ENCODE measurements at places on chromosomes 7 and 10.

DNA sequence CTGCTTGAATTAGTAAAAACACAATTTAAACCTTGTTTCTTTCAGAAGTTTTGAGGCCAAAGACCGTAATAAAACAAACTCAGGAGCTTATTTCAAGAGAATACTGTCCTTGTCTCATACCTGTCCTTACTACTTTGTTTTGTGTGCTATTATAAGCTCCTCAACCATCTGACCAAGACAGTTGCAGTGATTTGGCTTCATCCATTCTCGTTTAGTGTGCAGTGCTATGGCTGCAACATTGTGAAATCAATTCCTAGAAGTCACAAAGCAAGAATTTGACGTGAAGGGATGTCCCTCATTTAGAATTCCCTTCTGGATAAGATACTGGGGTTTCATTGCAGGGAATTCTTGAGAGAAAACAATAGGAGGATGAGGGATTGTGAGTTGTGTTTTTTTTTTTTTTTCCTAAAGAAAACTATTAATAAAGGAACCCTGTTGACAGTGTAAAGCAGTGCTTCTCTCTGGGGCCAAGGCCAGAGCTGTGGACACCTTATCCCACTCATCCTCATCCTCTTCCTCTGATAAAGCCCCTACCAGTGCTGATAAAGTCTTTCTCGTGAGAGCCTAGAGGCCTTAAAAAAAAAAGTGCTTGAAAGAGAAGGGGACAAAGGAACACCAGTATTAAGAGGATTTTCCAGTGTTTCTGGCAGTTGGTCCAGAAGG is at the start of gene OIT3:
TSS of gene OIT3 (plus strand) at position 604 of the 663 bp plus-strand sequence. CDS start 60 bp downstream, outside the sequence.
- DNase-seq = no peak

GRCh38 chr10:118835682-118836326 is 81.0 kb upstream of the CACUL1 start:
- no peak for DNase-seq

- DNase-seq = no peak
These were observed 117.5 kb upstream of the LRRN3 start for GRCh38 chr7:110973196-110973990.

DNA sequence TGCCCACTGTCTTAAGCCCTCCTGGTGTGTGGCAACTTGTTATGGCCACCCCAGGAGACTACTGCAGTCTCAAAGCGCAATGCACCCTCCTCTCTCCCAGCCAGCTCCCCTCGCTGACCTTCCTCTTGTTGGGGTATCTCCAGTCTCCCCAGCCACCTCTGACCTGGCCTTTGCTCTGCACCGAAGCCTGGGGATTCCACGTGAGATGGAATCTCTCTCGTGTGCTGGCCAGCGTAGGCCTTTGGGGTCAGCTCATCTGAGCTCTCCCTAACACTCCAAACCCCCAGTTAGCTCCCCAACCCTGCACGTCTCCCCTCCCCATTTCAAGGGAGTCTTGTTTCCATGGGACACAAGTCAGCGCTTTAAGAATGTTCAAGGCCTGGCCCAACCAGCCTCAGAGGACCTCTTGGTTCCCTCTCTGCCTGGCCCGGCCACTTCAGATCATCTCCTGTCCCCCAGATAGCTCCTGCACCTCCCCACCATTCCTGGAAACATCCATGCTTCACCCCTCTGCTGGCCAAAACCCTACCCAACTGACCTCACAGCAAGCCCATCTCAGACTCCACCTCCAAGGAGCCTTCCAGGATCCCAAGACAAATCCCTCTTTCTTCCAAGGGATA is 11.2 kb downstream of the ITPRIP start:
- no peak for DNase-seq

GRCh38 chr7:82430500-82431465 is 12.8 kb downstream of the CACNA2D1 start:
- no peak for DNase-seq

DNA sequence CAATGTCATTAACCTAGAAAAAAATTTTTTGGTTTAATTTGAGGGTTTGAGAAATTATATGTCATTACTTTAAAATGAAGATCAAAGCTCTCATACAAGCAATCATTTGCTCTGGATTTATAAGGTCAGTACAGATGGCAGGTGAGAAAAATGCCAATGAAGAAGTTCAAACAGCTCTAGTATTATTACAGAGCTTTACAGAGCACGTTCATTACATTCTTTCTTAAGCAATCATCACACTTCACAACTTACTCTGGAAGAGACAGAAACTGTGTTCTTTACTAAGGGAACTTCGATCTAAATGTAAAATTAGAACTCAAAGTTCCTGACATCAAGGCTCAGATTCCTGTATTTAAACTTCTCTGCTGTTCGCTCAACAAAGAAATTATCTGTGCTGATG is 153.4 kb downstream of the ATE1 start:
- DNase-seq = no peak

GRCh38 chr10:65197935-65198334 is 1676.7 kb downstream of the REEP3 start:
- DNase-seq = no peak

Data from NCI-H1048 (cell line).